HFF-Myc (cell line): ENCODE measurements at places on chromosomes 2 and 18.

DNA sequence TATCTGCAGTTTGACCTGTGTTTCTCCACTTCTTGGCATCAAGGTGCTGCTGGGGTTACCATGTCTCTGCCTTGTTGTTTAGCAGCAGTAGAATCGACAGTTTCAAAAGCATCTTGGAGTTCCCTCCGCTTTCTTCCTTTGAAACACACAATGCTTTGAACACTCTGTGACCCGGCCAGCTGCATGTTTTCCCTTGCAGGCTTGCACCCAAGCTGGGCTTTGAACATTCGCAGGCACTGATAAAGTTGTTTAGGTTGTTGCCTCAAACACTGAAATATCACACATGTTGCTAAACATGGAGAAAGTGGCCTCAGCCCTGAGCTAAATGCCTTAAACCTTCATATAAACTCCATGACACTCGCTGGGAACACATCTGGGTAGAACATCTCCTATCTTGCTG lies 251.7 kb downstream of the TSN start:
- DNase-seq = no peak

GRCh38 chr2:85847051-85847588 lies 41.7 kb downstream of the ST3GAL5 start:
- DNase-seq = no peak

- DNase-seq = no peak
These were observed 909 bp downstream of the ATP6V1C2 start for GRCh38 chr2:10722252-10722825.

DNA sequence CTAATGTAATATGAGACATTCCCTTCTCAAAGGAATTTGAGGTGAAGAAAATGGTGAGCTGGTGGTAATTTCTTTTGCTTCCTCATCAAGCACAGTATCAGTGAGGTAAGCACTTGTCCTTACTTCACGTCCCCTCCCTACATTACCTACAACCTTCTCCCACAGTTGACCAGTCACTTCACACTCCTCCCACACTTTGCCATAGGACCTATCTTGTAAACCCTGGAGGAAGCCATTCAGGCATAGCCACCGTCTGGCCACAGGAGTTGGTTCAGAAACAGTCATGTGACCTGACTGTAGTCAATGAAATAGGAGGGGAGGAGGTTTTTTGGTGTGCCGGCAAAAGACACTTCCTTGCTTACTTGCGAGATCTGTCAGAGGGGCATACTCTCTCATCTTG lies 12.1 kb downstream of the ACOXL start:
- DNase-seq = no peak

DNA sequence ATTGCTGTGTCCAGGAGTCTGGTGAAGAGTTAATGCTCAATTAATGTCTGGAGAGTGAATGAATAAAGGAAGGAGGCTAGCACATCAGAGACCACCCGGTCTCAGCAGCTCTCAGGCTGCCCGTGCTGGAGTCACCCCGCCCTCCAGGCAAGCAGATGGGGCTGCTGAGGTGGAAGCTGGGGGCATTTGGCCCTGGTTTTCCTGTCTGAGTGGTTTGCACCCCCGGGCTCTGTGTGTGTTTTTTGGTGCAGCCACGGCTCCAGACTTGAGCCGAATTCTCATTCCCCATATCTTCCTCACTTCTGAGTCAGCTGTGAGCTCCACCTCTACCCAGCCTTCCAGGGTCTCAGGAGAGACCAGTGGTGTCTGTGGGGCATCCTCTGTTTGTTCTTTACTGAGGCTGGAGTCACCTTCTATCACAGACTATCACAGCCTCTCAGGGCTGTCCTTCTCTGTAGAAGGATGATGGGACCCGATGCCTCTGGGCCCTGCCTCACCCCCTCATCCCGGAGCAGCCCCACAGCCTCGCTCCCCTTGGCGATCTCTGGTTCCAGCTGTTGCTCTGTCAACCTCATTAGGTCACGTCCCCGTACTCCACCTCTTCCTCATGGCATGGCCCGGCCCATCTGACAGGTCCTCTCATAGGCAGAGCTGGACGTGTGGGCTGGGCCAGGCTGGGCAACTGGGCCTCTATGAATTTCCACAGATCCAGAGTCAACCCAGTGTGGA lies 60.8 kb downstream of the HS1BP3 start:
- no peak for DNase-seq

DNA sequence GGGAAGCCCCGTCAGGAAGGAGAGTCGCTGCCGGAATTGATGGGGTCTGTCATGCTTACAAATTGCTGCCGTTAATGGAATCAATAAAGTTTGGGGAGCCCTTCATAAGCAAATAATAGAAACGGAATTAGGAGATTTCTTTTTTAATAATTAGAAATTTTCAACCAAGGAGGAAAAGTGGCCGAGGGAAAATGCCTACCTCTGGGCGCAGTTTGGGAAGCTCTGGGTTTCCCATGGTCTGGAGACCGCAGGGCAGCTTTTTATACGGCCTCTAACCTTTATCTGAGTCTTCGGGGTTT lies 1.3 kb downstream of the EVX2 start:
- DNase-seq = no peak

- DNase-seq = no peak
These were observed 3.8 kb downstream of the CXCR2 start for GRCh38 chr2:218129458-218130135.

DNA sequence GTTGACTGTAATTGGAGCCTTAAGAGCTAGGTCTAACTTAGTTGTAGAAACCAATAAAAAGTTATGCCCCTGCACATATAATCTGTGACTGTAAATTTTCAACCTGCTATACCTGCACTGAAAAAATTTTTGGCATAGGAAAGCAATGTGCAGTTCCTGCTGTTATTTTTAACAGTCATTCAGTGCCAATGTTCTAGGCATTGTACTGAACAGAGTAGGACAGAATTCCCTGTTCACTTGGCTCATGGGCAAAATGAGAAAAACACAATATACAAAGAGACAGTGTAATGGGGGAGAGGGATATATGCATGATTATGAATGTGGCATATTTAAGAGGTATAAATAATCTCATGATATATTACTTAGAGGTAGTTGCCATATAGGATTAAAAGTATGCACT lies 458.0 kb downstream of the TGIF1 start:
- no peak for DNase-seq

DNA sequence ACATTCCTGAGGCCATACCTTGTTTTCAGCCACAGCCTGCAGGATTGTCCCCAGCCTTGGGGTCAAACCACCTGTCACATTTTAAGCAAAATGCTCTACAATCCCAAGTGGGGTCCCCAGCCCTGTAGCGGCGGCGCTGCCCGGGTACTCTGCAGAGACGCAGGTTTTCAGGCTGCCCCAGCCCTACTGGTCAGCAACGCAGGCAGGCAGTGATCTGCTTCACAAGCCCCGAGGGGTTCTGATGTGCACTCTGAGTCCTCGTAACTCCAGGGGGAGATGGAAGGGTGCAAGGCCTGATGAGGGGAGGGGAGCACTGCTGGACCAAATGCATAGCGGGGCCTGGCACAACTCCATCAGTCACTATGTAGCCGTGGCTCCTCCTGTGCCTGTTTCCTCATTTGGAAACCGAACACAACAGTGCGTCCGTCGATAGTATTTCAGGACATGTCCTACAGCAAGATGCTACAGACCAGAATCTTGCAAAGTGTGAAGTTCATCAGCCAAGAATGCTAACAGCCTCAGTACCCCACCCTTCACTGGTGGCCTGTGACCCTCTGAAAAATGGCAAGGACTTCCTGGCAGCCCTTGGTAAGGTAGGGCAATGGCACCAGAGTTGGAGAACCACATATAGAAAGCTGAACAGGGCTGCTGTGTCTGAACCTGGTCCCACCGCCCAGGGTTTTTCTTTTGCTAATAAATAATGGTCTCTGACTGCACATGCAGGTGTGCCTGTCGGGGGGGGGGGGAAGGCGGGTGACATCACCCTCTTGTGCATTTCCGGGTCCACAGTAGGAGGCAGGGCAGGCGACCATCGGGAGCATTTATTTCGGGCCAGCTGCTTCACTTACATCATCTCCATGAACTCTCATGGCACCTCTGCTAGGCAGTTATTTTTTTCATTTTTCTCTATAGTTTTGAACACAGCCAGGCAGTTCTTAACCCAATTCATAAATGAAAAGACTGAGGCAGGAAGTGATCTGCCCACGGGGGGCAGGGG lies 50.6 kb upstream of the TFCP2L1 start:
- DNase-seq = no peak

GRCh38 chr2:207156451-207157161 lies 9.1 kb downstream of the KLF7 start:
- DNase-seq = no peak

- no peak for DNase-seq
These were observed 480.1 kb downstream of the XIRP2 start for GRCh38 chr2:167368371-167368770.

GRCh38 chr2:239149501-239149900 lies 251.3 kb downstream of the HDAC4 start:
- DNase-seq = no peak

DNA sequence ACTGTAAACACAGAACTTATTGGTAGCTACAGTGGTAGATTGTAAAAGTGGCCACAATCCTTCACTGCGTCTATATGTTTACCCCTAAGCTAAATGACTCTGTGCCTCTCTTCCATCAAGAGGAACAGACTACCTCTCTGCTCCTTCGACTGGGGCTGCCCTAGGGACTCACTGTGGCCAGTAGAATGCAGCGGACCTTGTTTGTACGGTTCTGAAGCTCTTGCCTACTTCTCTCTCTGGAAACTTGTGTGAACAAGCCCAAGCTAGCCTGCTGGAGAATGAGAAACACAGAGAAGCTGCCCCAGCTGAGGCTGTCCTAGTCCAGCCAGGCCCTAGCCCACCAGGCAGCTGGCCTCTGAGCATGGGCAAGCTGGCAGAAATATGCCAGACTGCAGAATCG lies 140.8 kb upstream of the SLC1A4 start:
- DNase-seq = no peak

DNA sequence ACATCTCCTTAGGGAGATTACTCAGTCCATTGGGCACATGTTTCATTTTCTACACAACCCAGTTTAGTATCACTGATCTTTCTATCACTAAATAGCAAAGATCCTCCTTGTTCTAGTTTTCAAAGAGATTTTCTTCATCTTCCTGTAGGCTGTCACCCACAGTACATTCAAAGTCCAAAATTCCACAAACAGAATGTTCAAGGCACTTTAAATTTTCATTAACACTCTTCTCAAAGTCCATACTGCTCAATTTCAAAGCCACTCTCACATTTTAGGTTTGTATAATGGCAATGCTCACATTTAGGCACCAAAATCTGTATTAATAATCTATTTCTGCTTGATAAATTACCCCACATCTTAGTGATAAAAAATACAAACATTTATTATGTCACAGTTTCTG lies 152.8 kb downstream of the FSIP2 start:
- DNase-seq = no peak

GRCh38 chr2:70479816-70480215 lies 73.8 kb downstream of the TGFA start:
- no peak for DNase-seq

- DNase-seq = no peak
These were observed 3.8 kb downstream of the SLC66A3 start for GRCh38 chr2:11158916-11159573.

GRCh38 chr2:101991721-101992145 lies at the start of gene IL1R2:
Gene IL1R2 (plus strand): TSS chr2:101991960. CDS start chr2:102008576, 16,616 bp downstream.
- DNase-seq = no peak

DNA sequence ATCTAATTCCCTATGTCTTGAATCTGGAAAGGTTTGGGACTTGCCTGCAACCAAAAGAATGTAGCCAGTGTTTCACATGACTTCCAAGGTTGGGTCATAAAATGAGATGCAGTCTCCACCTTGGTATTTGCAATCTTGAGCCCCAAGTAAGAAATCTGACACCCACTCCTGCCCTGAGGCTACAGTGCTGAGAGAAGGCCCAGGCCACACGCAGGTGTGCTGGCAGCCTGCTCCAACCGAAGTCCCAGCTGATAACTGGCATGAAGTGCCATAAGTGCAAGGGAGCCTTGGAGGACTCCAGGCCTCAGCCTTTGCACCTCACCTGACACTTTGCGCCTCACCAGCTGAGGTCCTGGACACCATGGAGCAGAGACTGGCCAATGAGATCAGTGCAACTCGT lies 182.7 kb downstream of the ANAPC1 start:
- DNase-seq = no peak

DNA sequence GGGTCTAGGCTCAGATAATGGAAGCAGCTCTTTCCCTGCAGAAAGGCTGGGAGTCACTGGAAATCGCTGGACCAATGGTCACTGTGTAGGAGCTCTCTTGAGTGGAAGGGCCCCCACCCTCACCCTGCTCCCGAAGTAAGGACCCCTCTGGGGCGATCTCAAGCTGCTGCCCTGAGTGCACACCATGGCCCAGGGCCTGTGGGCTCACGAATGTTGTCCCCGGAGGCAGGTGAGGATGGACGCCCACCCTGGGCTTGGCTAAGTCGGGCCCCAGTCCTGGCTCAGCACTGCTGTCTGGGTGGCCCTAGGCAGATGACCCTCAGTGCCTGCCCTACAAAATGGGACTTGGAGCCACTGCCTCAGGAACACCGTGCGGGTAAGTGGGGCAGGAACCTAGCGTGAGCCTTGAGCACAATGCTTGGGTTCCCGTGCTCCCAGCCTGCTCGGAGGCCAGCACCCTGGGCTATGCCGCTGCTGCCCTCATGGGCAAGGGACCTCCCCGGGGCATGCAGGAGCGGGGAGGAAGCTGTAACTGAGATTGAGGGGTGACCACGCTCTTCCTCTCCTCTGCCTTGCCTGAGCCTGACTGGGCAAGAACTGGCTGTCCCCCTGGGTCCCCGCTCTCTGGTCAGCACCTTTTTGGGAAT lies 3.7 kb downstream of the D2HGDH start:
- DNase-seq = no peak

DNA sequence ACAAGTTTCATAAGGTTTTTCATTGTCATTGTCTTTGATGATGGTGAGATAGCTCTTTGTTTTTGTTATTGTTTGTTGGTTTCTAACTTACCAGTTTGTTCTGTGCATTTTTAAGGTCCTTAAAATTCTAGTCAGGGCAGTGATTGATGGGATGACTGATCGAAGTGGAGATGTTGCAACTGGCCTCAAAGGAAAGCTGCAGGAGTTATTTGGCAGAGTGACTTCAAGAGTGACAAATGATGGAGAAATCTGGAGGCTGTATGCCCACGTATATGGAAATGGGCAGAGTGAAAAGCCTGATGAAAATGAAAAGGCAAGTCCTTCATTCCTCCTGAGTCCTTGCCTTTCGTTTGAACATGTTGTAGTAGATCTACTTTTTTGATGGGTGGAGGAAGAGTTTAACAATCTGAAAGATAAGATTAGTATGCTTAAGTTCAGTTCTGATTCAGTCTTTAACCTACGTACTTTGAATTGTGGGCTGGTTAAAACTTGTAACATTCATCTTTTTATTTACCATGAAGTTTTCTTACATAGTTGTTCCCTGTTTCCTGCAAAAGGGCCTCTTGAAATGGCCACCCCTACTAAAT lies 135.8 kb upstream of the LTBP1 start:
- DNase-seq = no peak
